ENCODE measurements at places on chromosomes 4 and X.

GRCh38 chr4:46450556-46450955 lies 60.6 kb upstream of the GABRA2 start:
- H3K36me3 ChIP-seq, result no peaks in the 10 kb centered on the region
- no peaks in the 10 kb centered on the region for H3K27me3 ChIP-seq
- no peak overlapping the region for H3K27ac ChIP-seq
- H3K4me1 ChIP-seq, result no peaks in the 10 kb centered on the region
- no peak for DNase-seq

- no peak for DNase-seq
- H3K36me3 ChIP-seq, result no peaks in the 10 kb centered on the region
- H3K27ac ChIP-seq, result no peak overlapping the region
These were observed 15.0 kb downstream of the C4orf33 start for GRCh38 chr4:129110931-129111330.

GRCh38 chr4:41702770-41703169 lies 45.8 kb downstream of the PHOX2B start:
- H3K4me1 ChIP-seq, result no peaks in the 10 kb centered on the region
- H3K27me3 ChIP-seq, result peaks cover 14% of the 10 kb centered on the region
- H3K27ac ChIP-seq, result no peak overlapping the region
- DNase-seq, result no peak

GRCh38 chr4:23654791-23655190 lies 235.1 kb downstream of the PPARGC1A start:
- H3K27ac ChIP-seq, result no peak overlapping the region
- H3K4me1 ChIP-seq, result peaks cover 1% of the 10 kb centered on the region
- no peaks in the 10 kb centered on the region for H3K27me3 ChIP-seq
- peak; percentile 4 for DNase-seq
- H3K4me3 ChIP-seq, result no peak overlapping the region

GRCh38 chrX:40010550-40011321 lies 87.0 kb downstream of the BCOR start:
- DNase-seq, result peak; percentile 44
- H3K36me3 ChIP-seq, result no peaks in the 10 kb centered on the region
- H3K27me3 ChIP-seq, result no peaks in the 10 kb centered on the region
- peak overlapping the region; percentile 70 for H3K27ac ChIP-seq
- H3K4me3 ChIP-seq, result no peak overlapping the region
- H3K4me1 ChIP-seq, result peaks cover 56% of the 10 kb centered on the region

DNA sequence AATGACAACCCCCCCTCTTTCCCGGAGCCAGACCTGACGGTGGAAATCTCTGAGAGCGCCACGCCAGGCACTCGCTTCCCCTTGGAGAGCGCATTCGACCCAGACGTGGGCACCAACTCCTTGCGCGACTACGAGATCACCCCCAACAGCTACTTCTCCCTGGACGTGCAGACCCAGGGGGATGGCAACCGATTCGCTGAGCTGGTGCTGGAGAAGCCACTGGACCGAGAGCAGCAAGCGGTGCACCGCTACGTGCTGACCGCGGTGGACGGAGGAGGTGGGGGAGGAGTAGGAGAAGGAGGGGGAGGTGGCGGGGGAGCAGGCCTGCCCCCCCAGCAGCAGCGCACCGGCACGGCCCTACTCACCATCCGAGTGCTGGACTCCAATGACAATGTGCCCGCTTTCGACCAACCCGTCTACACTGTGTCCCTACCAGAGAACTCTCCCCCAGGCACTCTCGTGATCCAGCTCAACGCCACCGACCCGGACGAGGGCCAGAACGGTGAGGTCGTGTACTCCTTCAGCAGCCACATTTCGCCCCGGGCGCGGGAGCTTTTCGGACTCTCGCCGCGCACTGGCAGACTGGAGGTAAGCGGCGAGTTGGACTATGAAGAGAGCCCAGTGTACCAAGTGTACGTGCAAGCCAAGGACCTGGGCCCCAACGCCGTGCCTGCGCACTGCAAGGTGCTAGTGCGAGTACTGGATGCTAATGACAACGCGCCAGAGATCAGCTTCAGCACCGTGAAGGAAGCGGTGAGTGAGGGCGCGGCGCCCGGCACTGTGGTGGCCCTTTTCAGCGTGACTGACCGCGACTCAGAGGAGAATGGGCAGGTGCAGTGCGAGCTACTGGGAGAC lies 1.6 kb downstream of the PCDH10 start:
- peak overlapping the region; percentile 51 for H3K4me3 ChIP-seq
- no peak overlapping the region for H3K27ac ChIP-seq
- DNase-seq, result peak; percentile 38
- peaks cover 83% of the 10 kb centered on the region for H3K27me3 ChIP-seq
- no peaks in the 10 kb centered on the region for H3K36me3 ChIP-seq

- no peaks in the 10 kb centered on the region for H3K36me3 ChIP-seq
- no peak overlapping the region for H3K4me3 ChIP-seq
- no peak for DNase-seq
- H3K27ac ChIP-seq, result no peak overlapping the region
These were observed 800.2 kb upstream of the FTHL17 start for GRCh38 chrX:31872007-31872406.

- peaks cover 2% of the 10 kb centered on the region for H3K27me3 ChIP-seq
- no peak for DNase-seq
- no peaks in the 10 kb centered on the region for H3K36me3 ChIP-seq
- no peak overlapping the region for H3K27ac ChIP-seq
These were observed 117.6 kb upstream of the CBLL2 start for GRCh38 chrX:22155126-22155525.

- no peak for DNase-seq
- H3K27ac ChIP-seq, result no peak overlapping the region
- peaks cover under 1% of the 10 kb centered on the region for H3K4me1 ChIP-seq
- H3K27me3 ChIP-seq, result no peaks in the 10 kb centered on the region
These were observed 5.8 kb downstream of the HERC3 start for GRCh38 chr4:88597970-88598660.

GRCh38 chr4:187608001-187608421 lies 387.6 kb upstream of the ZFP42 start:
- H3K36me3 ChIP-seq, result no peaks in the 10 kb centered on the region
- H3K27me3 ChIP-seq, result no peaks in the 10 kb centered on the region
- peak; percentile 54 for DNase-seq
- H3K4me3 ChIP-seq, result no peak overlapping the region

GRCh38 chrX:20267931-20268701 lies 1.4 kb upstream of the RPS6KA3 start:
- H3K4me1 ChIP-seq, result peaks cover 2% of the 10 kb centered on the region
- no peaks in the 10 kb centered on the region for H3K27me3 ChIP-seq
- H3K36me3 ChIP-seq, result no peaks in the 10 kb centered on the region
- peak overlapping the region; percentile 53 for H3K4me3 ChIP-seq
- peak overlapping the region; percentile 35 for H3K27ac ChIP-seq

DNA sequence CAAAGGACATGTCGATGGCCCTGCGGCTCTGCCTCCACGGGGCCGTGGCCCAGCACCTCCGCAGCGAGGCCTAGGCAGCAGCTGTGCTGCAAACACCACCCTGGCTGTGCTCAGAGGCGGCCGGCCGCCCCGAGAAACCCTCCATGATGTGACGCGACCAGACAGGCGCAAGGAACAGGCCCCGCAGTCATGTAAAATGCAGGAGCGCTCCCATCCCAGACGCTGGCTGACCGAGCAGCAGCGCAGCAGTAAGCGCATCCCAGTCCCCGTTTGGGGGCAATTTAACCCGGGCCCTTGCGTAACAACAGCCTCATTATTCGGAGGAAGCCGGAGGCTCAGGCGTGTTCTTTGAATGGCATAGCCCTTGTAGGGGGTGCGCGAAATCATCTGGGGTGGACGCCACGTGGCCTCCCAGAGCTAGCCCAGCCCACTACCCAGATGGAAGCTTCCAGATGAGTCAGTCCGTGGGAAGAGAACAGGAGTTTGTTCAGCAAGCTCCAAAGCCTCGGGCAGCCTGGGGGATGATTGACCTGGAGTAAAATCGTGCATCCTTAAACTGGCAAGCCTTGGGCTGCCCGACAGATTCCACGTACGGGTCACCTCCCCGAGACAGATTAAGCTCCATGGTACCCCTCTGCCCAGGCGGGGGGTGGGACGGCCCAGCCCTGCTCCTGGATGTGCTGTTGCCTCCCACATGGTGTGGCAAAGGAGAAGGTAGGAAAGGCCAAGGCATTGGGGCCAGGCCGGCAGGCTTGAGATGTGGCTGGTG lies 124.0 kb downstream of the HMX1 start:
- no peak for DNase-seq
- no peaks in the 10 kb centered on the region for H3K27me3 ChIP-seq
- no peaks in the 10 kb centered on the region for H3K36me3 ChIP-seq

- no peaks in the 10 kb centered on the region for H3K27me3 ChIP-seq
- no peak overlapping the region for H3K27ac ChIP-seq
- H3K4me1 ChIP-seq, result no peaks in the 10 kb centered on the region
These were observed 586.5 kb upstream of the FTHL17 start for GRCh38 chrX:31658360-31658759.

GRCh38 chr4:153541456-153542096 lies 75.4 kb downstream of the TMEM131L start:
- no peaks in the 10 kb centered on the region for H3K27me3 ChIP-seq
- H3K4me3 ChIP-seq, result no peak overlapping the region
- peak; percentile 46 for DNase-seq
- H3K27ac ChIP-seq, result no peak overlapping the region
- H3K36me3 ChIP-seq, result no peaks in the 10 kb centered on the region

GRCh38 chr4:54898056-54898562 lies 227.3 kb downstream of the KDR start:
- no peak overlapping the region for H3K4me3 ChIP-seq
- no peaks in the 10 kb centered on the region for H3K36me3 ChIP-seq
- H3K27ac ChIP-seq, result no peak overlapping the region
- no peaks in the 10 kb centered on the region for H3K4me1 ChIP-seq
- DNase-seq, result no peak

- H3K4me1 ChIP-seq, result no peaks in the 10 kb centered on the region
- H3K27ac ChIP-seq, result no peak overlapping the region
- DNase-seq, result no peak
- H3K36me3 ChIP-seq, result no peaks in the 10 kb centered on the region
These were observed 270.3 kb downstream of the ASMT start for GRCh38 chrX:1885116-1885515.

DNA sequence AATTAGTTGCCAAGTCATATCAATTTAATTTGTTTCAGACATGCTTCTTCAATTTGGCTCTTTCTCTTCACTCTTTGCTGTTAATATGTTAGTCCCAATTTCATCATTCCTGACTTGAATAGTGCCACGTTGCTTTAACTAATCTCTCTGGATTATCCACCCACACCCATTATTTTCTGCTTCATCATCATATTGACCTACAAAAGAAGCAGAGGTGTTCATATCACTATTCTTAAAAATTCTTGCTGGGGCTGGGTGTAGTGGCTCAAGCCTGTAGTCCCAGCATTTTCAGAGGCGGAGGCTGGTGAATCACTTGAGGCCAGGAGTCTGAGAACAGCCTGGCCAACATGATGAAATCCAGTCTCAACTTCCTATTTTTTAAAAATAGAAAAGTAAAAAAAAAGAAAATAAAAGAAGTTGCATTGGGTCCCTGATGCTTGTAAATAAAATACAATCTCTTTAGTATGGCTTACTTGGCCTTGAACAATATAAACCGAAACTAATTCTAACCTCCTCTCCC lies 65.7 kb upstream of the KCNIP4 start:
- peak; percentile 15 for DNase-seq
- H3K27me3 ChIP-seq, result no peaks in the 10 kb centered on the region
- H3K4me1 ChIP-seq, result no peaks in the 10 kb centered on the region
- H3K27ac ChIP-seq, result no peak overlapping the region
- no peak overlapping the region for H3K4me3 ChIP-seq
- H3K36me3 ChIP-seq, result no peaks in the 10 kb centered on the region

DNA sequence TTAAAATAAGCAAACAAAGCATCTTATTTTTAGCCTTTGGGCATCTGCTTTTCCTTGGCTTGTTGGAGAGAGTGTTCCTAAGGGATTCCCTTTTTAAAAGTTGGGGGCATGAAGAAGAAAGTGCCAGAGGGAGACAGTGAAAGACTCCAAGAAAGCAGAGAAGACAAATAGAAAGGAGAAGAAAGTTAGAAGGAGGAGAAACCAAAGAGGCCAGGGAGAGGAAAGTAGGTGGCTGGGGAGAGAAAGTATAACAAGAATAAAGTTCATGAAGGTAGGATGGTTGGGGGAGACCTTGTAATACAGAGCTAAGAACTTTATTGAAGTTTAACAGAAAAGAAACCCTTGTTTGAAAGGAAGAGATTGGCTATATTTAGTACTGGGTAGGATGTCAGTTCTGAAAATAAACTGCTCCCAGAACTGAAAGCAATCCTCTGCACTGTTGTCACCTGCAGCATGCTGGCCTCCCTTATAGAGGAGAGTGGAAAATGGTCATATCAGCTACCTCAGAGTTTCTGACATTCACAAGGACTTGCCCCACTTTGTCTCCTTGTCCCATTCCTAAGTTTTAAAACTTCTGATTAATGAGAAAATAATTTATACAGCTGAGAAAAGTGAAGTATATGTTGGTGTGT lies 125.3 kb upstream of the VAMP7 start:
- no peaks in the 10 kb centered on the region for H3K27me3 ChIP-seq
- no peak overlapping the region for H3K4me3 ChIP-seq
- DNase-seq, result no peak
- H3K4me1 ChIP-seq, result no peaks in the 10 kb centered on the region
- no peak overlapping the region for H3K27ac ChIP-seq

DNA sequence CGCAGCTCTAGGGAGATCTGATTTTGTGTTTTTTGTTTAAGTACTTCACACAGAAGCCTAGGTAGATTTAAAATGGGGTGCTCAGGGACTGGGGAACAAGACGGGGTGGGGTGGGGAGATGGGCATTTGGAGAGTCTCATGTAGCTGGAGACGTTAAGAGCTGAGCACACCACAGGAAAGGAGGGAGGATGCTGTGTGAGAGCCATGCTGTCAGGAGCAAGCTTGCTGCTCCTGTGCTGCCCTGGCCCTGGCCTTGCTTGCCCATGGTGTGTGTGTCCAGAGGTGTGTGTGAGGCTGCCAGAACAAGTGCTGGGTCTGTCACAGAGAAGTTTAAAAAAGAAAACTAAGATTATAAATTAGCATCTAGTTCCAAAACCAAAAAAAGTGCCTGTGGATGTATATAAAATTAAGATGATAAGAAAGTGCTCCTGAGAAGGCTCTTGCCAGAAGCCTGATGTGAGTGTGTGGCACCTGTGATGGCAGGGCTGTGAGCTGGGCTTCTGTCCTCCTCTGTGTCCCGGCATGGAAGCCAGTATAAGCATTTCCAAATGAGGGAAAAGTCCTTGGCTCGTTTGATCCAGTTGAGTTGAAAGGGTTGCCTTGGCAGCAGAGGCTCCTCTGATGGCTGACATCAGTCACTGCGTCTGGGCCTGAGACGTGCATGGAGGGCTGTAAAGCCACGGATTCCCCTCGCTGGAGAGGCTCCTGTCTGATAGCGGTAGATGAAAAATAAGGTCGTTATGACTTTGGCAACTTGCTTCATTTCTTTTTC lies 63.5 kb downstream of the NELFA start:
- no peaks in the 10 kb centered on the region for H3K27me3 ChIP-seq
- peaks cover 4% of the 10 kb centered on the region for H3K4me1 ChIP-seq
- H3K27ac ChIP-seq, result no peak overlapping the region
- no peak overlapping the region for H3K4me3 ChIP-seq
- peaks cover 27% of the 10 kb centered on the region for H3K36me3 ChIP-seq

GRCh38 chr4:53043055-53043454 lies 180.9 kb downstream of the RASL11B start:
- H3K36me3 ChIP-seq, result peaks cover 12% of the 10 kb centered on the region
- H3K27me3 ChIP-seq, result no peaks in the 10 kb centered on the region
- no peak for DNase-seq

All from mesenchymal stem cell (in vitro differentiated cells and primary cell).